Natural killer cell (primary cell): ENCODE measurements at places on chromosomes 7 and 10.

GRCh38 chr7:47550788-47551470 is 31.0 kb downstream of the TNS3 start:
- H3K27ac ChIP-seq = no peak overlapping the region
- H3K4me3 ChIP-seq = no peak overlapping the region
- no peaks in the 10 kb centered on the region for H3K27me3 ChIP-seq

- H3K27ac ChIP-seq = no peak overlapping the region
- H3K4me3 ChIP-seq = no peak overlapping the region
- peaks cover 13% of the 10 kb centered on the region for H3K4me1 ChIP-seq
- H3K36me3 ChIP-seq = no peaks in the 10 kb centered on the region
- H3K27me3 ChIP-seq = peaks cover 23% of the 10 kb centered on the region
- DNase-seq = no peak
These were observed 4.7 kb downstream of the DNAH11 start for GRCh38 chr7:21547501-21547900.

- H3K4me1 ChIP-seq = peaks cover 52% of the 10 kb centered on the region
- peak; percentile 60 for DNase-seq
- no peak overlapping the region for H3K4me3 ChIP-seq
- H3K36me3 ChIP-seq = no peaks in the 10 kb centered on the region
These were observed 163.8 kb upstream of the KLF6 start for GRCh38 chr10:3948843-3949242.

GRCh38 chr10:22481687-22482539 is 136.6 kb downstream of the SPAG6 start:
- peaks cover 20% of the 10 kb centered on the region for H3K4me1 ChIP-seq
- H3K4me3 ChIP-seq = no peak overlapping the region
- H3K27me3 ChIP-seq = peaks cover 19% of the 10 kb centered on the region
- no peaks in the 10 kb centered on the region for H3K36me3 ChIP-seq
- no peak for DNase-seq

- no peaks in the 10 kb centered on the region for H3K4me1 ChIP-seq
- no peak overlapping the region for H3K27ac ChIP-seq
These were observed 169.2 kb downstream of the HGF start for GRCh38 chr7:81600608-81601007.

- H3K4me1 ChIP-seq = no peaks in the 10 kb centered on the region
- H3K36me3 ChIP-seq = no peaks in the 10 kb centered on the region
- no peak overlapping the region for H3K4me3 ChIP-seq
- no peak overlapping the region for H3K27ac ChIP-seq
- H3K27me3 ChIP-seq = no peaks in the 10 kb centered on the region
- no peak for DNase-seq
These were observed 72.8 kb upstream of the CACUL1 start for GRCh38 chr10:118827466-118828155.

DNA sequence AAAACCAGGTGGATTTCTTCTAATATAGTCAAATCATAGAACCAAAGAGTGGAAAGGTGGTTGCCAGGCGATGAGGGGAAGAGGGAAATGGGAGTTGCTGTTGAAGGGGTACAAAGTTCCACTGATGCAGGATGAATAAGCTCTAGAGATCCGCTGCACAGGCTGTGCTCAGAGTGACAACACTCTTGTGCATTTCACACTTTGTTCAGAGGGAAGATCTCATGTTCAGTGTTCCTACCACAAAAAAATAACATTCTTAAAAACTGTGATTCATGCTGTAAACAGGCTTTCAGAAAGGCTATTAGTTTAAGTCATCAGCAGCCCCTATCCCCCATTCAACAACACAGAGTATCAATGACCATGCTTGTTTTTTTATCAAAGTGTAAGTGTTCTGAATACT is 213.8 kb downstream of the COBL start:
- H3K4me3 ChIP-seq = no peak overlapping the region
- no peak overlapping the region for H3K27ac ChIP-seq

DNA sequence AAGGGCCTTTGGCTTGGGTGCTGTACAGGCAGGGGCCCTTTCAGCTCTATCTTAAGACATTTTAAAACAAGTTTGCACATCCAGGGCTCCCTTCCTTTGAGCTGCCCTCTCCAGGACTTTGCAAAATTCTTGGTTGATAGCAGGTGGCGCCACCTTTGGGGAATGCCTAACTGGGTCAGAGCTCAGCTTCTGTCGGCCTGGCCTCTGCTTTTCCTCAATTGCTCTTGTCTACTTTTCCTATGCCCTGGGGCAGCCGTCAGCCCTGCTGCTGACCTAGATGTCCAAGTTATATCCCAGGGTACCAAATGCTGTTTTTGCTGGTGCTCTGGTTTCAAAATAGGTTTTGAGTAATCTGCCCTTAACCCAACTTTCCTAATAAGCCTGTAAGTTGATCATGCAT is 65.8 kb downstream of the APBB1IP start:
- H3K4me1 ChIP-seq = no peaks in the 10 kb centered on the region
- no peak overlapping the region for H3K27ac ChIP-seq
- DNase-seq = peak; percentile 58
- H3K27me3 ChIP-seq = no peaks in the 10 kb centered on the region
- peaks cover 68% of the 10 kb centered on the region for H3K36me3 ChIP-seq

GRCh38 chr7:20596653-20597052 is 18.8 kb upstream of the ABCB5 start:
- DNase-seq = no peak
- H3K36me3 ChIP-seq = no peaks in the 10 kb centered on the region
- no peaks in the 10 kb centered on the region for H3K4me1 ChIP-seq
- no peaks in the 10 kb centered on the region for H3K27me3 ChIP-seq
- no peak overlapping the region for H3K27ac ChIP-seq

GRCh38 chr10:63106111-63106755 is 26.9 kb upstream of the NRBF2 start:
- no peak for DNase-seq
- H3K4me3 ChIP-seq = no peak overlapping the region
- no peaks in the 10 kb centered on the region for H3K36me3 ChIP-seq

DNA sequence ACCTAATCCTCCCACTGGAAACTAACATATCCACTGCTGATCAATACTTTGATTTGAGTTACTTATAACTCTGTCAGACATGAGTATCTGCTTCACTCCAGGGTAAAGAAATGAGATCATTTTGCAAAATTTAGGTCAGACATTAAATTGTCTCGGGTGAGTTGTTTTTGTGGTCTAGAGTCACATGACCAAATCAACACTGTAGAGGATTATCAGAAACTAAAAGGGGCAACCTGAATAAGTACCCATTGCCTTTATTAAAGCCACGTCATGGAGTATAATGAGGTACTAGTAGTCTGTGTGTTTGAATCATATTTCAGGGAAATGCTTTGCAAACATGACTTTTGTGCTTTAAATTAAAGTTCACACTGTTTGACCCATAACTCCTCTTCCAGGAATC is 107.7 kb upstream of the ADO start:
- H3K27me3 ChIP-seq = no peaks in the 10 kb centered on the region
- H3K4me3 ChIP-seq = no peak overlapping the region
- H3K36me3 ChIP-seq = no peaks in the 10 kb centered on the region
- H3K4me1 ChIP-seq = peaks cover 13% of the 10 kb centered on the region

- H3K27ac ChIP-seq = no peak overlapping the region
- H3K36me3 ChIP-seq = no peaks in the 10 kb centered on the region
- DNase-seq = no peak
- H3K4me3 ChIP-seq = no peak overlapping the region
- no peaks in the 10 kb centered on the region for H3K4me1 ChIP-seq
These were observed 38.3 kb upstream of the TUBB8 start for GRCh38 chr10:87177-88080.

DNA sequence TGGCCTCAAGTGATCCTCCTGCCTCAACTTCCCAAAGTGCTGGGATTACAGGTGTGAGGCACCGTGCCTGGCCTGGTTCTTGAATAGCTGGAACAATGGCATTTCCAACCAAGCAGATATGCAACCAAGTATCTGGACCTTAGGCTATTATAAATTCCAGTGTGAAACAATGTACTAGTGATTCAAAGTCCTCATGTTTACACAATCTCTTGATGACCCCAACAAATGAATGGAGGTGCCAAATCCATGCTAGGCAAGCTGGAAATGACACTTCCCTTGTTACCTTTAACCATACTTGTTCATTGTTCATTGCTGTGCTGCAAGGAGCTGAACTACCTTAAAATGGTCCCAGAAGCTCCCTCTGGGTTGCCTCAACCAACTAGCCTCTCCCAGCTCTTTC is 282.2 kb upstream of the KLF14 start:
- no peak overlapping the region for H3K4me3 ChIP-seq
- H3K27ac ChIP-seq = no peak overlapping the region
- H3K36me3 ChIP-seq = no peaks in the 10 kb centered on the region
- peaks cover 39% of the 10 kb centered on the region for H3K4me1 ChIP-seq

DNA sequence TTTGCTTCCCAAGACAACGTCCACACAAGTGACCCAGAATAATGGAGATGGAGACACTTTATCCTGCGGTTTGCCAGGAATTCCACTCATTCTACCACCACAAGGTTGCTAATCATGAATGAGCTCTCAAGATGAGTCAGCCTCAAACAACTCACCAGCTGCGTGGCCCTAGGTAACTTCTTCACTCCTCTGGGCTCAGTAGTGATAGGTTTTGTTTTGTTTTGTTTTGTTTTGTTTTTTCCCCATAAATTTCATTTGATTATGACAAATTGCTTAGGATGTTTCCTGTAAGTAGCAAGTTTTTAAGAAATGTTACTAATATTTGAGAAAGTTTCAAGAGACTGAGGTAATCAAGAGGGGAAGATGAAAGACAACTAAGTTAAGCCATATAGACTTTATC is 286.8 kb downstream of the PARD3 start:
- H3K27me3 ChIP-seq = no peaks in the 10 kb centered on the region
- H3K4me1 ChIP-seq = no peaks in the 10 kb centered on the region
- H3K36me3 ChIP-seq = no peaks in the 10 kb centered on the region
- no peak overlapping the region for H3K4me3 ChIP-seq
- no peak for DNase-seq

- DNase-seq = no peak
- no peaks in the 10 kb centered on the region for H3K27me3 ChIP-seq
- H3K4me3 ChIP-seq = no peak overlapping the region
- H3K27ac ChIP-seq = no peak overlapping the region
These were observed 165.8 kb upstream of the PRSS1 start for GRCh38 chr7:142583446-142583845.

DNA sequence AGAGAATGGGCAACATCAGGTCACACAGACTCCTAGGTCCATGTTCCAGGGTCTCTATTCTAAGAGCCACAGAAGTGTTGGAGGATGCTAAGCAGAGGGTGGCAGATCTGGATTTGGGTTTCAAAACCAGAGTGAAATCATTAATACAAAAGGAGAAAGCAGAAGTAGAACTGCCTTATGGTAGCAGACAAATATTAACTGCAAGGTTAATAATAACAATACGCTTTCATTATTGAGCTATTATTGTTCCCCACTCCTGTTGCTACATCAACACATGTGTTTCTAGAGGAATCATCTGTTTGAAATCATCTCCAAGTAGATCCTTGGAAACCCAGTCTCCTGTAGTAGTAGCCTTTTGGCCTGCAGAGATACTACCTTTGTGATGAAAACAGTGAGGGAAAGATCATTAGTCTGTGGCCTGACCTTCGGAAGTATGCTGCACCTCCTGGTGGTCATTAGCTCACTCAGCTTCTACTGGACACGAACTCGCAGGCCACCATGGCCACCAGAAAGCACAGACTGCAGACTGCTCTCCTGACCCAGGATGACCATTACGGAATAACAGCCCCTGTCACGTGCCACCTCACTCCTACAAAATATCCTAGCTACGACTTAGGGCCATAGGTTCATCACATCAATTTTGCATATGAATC is 84.6 kb downstream of the XPNPEP1 start:
- no peak overlapping the region for H3K27ac ChIP-seq
- no peaks in the 10 kb centered on the region for H3K4me1 ChIP-seq
- H3K36me3 ChIP-seq = no peaks in the 10 kb centered on the region
- no peak overlapping the region for H3K4me3 ChIP-seq

DNA sequence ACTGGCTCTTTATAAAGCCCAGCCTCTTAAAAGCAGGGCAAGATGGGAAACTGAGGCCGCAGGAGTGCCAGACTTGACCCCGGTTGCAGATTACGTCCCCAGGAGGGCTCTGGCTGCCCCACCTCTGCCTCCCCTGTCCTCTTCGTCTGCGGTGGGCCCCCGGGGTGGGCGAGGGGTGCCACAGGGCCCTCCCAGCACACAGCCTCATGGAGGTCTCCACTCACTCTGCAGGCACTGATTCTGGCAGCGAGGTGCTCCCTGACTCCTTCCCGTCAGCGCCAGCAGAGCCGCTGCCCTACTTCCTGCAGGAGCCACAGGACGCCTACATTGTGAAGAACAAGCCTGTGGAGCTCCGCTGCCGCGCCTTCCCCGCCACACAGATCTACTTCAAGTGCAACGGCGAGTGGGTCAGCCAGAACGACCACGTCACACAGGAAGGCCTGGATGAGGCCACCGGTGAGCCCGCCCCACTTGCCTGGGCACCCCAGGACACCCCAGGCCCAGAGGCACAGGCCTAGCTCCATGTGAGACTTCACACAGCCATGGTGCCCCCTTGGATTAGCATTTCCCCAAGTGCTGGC is 39.4 kb upstream of the SLC29A3 start:
- no peak overlapping the region for H3K27ac ChIP-seq
- H3K27me3 ChIP-seq = no peaks in the 10 kb centered on the region
- H3K4me1 ChIP-seq = no peaks in the 10 kb centered on the region
- H3K36me3 ChIP-seq = no peaks in the 10 kb centered on the region
- no peak overlapping the region for H3K4me3 ChIP-seq

GRCh38 chr10:73186266-73186665 is 18.3 kb downstream of the FAM149B1 start:
- H3K27me3 ChIP-seq = no peaks in the 10 kb centered on the region
- H3K36me3 ChIP-seq = peaks cover 21% of the 10 kb centered on the region
- no peak for DNase-seq
- no peaks in the 10 kb centered on the region for H3K4me1 ChIP-seq
- no peak overlapping the region for H3K27ac ChIP-seq

- H3K36me3 ChIP-seq = no peaks in the 10 kb centered on the region
- H3K27me3 ChIP-seq = no peaks in the 10 kb centered on the region
- DNase-seq = no peak
- H3K4me1 ChIP-seq = no peaks in the 10 kb centered on the region
- no peak overlapping the region for H3K27ac ChIP-seq
These were observed 54.5 kb downstream of the ADRA2A start for GRCh38 chr10:111131168-111131799.

GRCh38 chr10:62803724-62804355 is 680 bp upstream of the ADO start:
- H3K36me3 ChIP-seq = peaks cover 2% of the 10 kb centered on the region
- H3K4me1 ChIP-seq = peaks cover 16% of the 10 kb centered on the region
- peak overlapping the region; percentile 90 for H3K27ac ChIP-seq
- peak overlapping the region; percentile 69 for H3K4me3 ChIP-seq
- no peaks in the 10 kb centered on the region for H3K27me3 ChIP-seq

DNA sequence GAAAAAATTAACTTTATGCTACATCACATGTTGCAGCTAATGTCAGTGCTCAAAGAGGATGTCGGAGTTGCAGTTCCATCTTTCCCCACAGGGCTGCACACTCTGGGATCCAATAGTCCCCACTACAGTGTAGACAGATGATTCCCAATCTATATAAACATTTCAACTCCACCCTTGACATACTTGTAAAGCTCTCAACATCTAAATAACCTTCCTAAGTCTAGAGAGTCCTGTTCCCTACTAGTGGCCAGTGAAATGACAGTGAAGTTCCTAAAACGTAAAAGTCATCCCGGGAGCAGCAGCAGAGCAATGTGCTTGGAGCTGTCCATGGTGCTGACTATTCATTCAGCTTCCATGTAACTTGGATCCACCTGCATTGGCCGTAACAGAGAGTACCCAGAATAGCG is 145.1 kb downstream of the GRM8 start:
- no peaks in the 10 kb centered on the region for H3K27me3 ChIP-seq
- no peaks in the 10 kb centered on the region for H3K36me3 ChIP-seq
- no peak overlapping the region for H3K27ac ChIP-seq
- H3K4me3 ChIP-seq = no peak overlapping the region
- H3K4me1 ChIP-seq = no peaks in the 10 kb centered on the region
